ENCODE measurements at places on chromosomes 7 and 10. TPM values are rescaled to one million over a fixed set of nuclear protein-coding genes. Genes with fewer than 3 reads are reported as not detected.

Gene CALHM2
- 16.0 TPM for total RNA-seq

Gene ITIH5
- total RNA-seq, result 18.9 TPM

DNA sequence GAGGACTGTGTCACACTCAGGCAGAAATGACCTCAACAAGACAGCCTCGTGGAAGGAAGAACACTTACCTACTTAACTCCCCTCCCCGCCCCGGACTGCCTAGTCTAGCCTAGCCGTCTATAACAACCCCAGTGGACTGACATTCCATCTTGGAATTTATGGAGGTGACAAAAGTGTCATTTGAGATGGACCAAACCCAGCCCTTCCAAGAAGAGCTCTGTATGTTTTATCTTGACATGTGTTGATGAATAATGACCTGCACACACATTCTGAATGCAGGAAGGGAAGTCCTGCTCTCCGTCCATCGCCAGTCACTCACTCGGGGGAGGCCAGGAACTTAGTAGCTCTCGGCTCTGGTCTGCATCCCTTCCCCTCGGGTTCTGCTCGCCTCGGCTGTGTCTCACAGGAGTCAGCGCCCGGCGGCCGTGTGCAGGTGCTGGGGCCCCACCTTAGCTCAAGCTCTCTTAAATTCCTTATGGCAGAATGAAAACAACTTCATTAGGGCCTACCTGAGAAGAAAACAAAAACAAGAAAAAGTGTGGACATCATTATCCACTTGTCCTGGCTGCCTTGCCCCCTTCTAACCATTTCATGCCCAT, 140.9 kb upstream of the NPS start:
- no peak overlapping the region for H3K4me3 ChIP-seq
- H3K36me3 ChIP-seq, result peaks cover 8% of the 10 kb centered on the region
- H3K27me3 ChIP-seq, result no peaks in the 10 kb centered on the region
- no peak overlapping the region for H3K27ac ChIP-seq
- H3K4me1 ChIP-seq, result no peaks in the 10 kb centered on the region
- DNase-seq, result no peak

Gene XRCC2
- total RNA-seq, result 0.33 TPM

Gene CYREN
- 54.4 TPM for total RNA-seq

Gene COA1
- 59.4 TPM for total RNA-seq

Gene C10orf143
- 5.6 TPM for total RNA-seq

DNA sequence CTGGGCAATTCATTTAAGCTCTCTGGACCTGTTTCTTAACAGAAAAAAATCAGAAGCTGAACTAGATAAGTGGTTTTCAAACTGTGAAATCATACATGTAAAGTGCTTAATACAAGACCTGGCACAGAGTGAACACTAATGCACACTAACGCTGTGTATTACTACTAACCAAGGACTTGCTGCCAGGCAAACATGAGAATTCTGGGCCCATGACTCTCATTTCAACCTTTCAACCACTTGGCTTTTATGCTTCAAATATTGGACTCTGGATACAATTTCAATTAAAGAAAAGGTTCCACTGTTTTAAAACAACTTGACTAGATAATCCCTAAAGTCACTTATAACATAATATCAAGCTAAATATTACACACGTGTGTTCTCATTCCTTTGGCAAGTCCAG, 73.4 kb downstream of the SRPK2 start:
- H3K36me3 ChIP-seq, result no peaks in the 10 kb centered on the region
- H3K27me3 ChIP-seq, result no peaks in the 10 kb centered on the region
- H3K27ac ChIP-seq, result no peak overlapping the region
- peaks cover 4% of the 10 kb centered on the region for H3K4me1 ChIP-seq
- DNase-seq, result no peak

GRCh38 chr10:128152741-128153580, 26.7 kb upstream of the MKI67 start:
- H3K27ac ChIP-seq, result no peak overlapping the region
- H3K27me3 ChIP-seq, result no peaks in the 10 kb centered on the region
- H3K36me3 ChIP-seq, result no peaks in the 10 kb centered on the region
- peaks cover 6% of the 10 kb centered on the region for H3K4me1 ChIP-seq
- DNase-seq, result no peak

Gene IRF5
- total RNA-seq, result 3.7 TPM

DNA sequence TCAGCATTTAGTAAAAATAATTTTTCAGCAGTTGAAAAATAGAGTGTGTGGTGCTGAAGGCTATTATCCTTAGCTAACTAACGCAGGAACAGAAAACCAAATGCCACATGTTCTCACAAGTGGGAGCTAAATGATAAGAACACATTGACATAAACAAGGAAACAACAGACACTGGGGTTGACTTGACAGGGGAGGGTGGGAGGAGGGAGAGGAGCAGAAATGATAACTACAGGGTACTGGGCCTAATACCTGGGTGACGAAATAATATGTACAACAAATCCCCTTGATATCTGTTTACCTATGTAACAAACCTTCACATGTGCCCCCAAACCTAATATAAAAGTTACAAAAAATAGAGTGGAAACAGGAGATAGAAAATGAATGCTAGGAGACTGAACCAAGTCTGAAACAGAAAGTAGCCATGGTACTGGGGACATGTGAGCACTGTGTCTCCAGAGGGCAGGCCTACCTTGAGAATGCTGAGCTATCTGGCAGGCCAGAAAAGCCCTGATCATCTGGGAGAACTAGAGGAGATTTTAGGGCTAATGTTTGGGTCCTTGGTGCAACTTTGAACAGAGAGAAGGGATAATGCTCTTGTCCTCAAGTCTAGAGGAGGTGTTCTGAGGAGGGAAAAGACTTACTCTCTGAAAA, 4.7 kb upstream of the EFCAB10 start:
- H3K36me3 ChIP-seq, result no peaks in the 10 kb centered on the region
- no peaks in the 10 kb centered on the region for H3K27me3 ChIP-seq
- no peak overlapping the region for H3K4me3 ChIP-seq
- no peak overlapping the region for H3K27ac ChIP-seq

DNA sequence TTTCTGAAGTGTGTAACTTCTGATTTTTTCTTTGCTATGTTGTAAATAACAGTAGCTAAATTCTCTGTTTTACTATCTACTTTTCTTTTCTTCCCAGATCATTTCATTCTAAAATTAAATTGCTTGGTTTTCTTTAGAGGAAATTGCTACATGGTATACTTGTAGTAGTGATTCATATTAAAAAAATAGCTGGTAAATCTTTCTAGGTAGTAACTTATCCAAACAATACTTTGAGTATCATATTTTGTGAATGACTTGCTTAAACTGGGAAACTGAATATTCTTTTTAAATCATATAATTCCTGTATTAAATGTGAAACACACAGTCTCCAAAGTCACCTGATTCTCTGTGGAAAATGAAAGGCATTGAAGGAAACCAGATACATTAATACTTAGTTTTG, 85.5 kb downstream of the ZNRF2 start:
- no peak overlapping the region for H3K27ac ChIP-seq
- DNase-seq, result no peak
- no peaks in the 10 kb centered on the region for H3K36me3 ChIP-seq

DNA sequence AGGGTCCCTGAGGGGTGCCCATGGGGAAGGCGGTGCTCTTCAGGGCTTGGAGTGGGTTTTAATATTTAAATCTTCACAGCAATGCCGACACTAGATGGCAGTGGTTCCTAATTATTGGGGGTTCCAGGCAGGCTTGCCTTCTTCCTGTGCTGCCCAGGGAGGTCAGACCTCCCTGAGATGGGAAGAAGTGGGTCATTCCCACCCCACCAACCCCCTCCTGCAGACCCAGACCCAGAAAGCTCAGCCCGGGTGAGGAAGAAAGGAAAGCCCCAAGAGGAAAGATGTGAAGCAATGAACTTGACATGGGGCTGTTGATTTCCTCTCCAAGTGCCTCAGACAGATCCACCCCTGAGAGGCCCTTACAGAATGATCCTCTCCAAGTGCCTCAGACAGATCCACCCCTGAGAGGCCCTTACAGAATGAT, 85.1 kb upstream of the LANCL2 start:
- peak; percentile 58 for DNase-seq
- no peak overlapping the region for H3K27ac ChIP-seq
- H3K36me3 ChIP-seq, result no peaks in the 10 kb centered on the region
- no peak overlapping the region for H3K4me3 ChIP-seq
- no peaks in the 10 kb centered on the region for H3K4me1 ChIP-seq

DNA sequence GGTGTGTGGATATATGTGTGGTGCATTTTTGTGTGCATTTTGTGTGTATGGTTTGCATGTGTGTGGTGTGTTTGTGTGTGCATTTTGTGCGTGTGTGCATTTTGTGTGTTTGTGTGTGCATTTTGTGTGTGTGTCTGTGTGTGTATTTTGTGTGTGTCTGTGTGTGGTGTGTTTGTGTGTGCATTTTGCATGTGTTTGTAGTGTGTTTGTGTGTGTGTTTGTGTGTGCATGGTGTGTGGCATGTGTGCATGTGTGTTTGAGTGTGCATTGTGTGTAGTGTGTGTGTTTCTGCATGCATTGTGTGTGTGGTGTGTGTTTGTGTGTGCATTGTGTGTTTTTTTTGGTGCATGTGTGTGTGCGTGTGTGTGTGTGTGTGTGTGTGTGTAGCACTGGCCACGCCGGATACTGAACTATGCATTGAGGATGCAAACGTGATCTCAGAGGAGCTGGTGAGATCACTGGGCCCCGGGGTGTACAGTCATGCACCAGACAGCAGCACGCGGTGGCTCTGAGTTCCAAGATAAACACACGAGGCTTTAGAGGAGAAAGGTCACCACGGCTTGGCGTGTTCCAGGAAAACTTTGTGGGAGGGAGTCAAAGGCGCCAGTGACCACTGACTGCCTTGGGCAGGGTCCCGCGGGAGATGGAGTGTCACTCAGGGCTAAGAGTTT, 106.6 kb upstream of the SHH start:
- no peaks in the 10 kb centered on the region for H3K4me1 ChIP-seq
- no peaks in the 10 kb centered on the region for H3K27me3 ChIP-seq
- no peaks in the 10 kb centered on the region for H3K36me3 ChIP-seq
- DNase-seq, result peak; percentile 7
- no peak overlapping the region for H3K4me3 ChIP-seq

- H3K27me3 ChIP-seq, result no peaks in the 10 kb centered on the region
- no peaks in the 10 kb centered on the region for H3K4me1 ChIP-seq
- no peak overlapping the region for H3K4me3 ChIP-seq
- H3K36me3 ChIP-seq, result no peaks in the 10 kb centered on the region
Observed at GRCh38 chr7:112288301-112288700, 81.8 kb downstream of the ZNF277 start.

DNA sequence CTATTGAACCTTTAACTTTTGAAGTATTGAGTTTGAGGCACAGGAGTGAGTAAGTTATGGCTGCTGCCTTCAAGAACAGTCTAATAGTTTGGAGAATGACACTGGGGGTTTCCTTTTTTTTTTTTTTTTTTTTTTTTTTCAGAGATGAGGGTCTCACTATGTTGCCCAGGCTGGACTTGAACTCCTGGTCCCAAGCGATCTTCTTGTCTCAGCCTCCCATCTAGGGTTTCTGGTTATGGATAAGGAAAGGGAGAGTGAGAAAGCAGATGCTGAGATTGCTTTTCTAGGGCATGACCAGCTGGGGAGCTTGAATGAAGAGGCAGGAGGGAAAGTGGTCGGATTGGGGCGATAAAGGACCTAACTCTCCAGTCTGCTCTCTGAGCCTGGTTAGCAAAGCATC, 59.9 kb upstream of the BTRC start:
- no peak overlapping the region for H3K4me3 ChIP-seq
- H3K27me3 ChIP-seq, result peaks cover 5% of the 10 kb centered on the region
- H3K4me1 ChIP-seq, result peaks cover 18% of the 10 kb centered on the region

- no peaks in the 10 kb centered on the region for H3K27me3 ChIP-seq
- no peak overlapping the region for H3K4me3 ChIP-seq
- H3K4me1 ChIP-seq, result no peaks in the 10 kb centered on the region
- no peak for DNase-seq
- no peaks in the 10 kb centered on the region for H3K36me3 ChIP-seq
Observed at GRCh38 chr10:72080042-72080975, 8.0 kb downstream of the SPOCK2 start.

- H3K27me3 ChIP-seq, result no peaks in the 10 kb centered on the region
- no peaks in the 10 kb centered on the region for H3K4me1 ChIP-seq
- no peak for DNase-seq
- no peak overlapping the region for H3K4me3 ChIP-seq
- no peak overlapping the region for H3K27ac ChIP-seq
- H3K36me3 ChIP-seq, result no peaks in the 10 kb centered on the region
Observed at GRCh38 chr10:125639846-125640245, 43.1 kb downstream of the TEX36 start.
